WTC11 (cell line): ENCODE measurements at places on chromosomes 3 and 15.
A peak's percentile ranks its signal among the peaks of the same experiment; 100 is the strongest.

- DNase-seq = no peak
Observed at GRCh38 chr15:101357333-101357732, 62.3 kb upstream of the SNRPA1 start.

DNA sequence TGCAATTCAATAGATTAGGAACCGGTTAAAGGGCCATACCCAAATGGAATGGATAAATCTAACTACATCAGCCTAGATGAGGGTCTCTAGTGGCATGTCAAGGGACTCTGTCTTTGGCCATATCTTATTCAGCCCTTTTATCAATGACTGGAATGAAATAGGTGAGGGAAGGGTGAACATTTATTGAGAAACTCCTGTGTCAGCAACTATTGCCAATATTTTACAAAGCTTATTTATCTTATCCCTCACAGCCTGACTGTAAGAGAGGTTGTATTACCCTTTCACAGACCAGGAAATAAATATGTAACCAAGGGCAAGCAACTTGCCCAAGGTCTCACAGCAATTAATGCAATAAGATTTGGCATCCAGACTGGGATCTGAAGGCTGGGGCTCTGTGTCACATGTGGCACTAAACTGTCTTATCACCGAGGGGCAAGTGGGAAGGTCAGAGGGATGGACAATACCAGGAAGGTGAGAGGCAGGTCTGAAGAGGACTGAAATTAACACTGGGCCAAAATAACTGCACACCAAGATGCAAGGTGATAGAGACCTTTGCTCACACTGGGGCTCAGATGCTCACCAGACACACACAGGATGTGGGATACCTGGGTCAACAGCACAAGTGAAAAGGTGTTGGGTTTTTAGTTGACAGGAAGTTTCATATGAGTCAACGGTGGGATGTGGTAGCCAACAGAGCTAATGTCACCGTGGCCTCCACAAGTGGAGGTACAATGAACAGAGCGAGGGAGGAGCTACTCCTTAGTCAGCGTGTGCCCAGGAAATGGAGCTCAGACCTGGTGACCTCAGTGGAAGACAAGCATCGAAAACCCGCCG is 261.3 kb downstream of the RPLP1 start:
- no peak for DNase-seq

DNA sequence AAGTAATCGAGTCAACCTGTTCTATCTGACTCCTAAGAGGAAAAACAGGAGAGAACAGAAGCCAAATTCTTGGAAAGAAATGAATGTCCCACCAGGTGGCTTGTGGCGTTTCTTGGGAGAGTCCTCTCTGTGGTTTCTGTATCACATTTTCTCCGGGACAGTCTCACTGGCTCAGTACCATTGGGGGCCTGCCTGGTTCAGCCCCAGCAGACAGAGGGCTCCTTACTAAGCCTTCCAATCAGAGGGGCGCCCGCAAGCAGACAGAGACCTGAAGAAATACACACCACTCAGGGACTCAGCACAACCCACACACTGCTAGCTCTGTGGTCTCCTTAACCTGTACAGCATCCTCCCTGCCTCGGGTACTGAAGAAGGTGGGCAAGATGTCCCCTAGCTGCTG is 302.1 kb downstream of the TLE3 start:
- DNase-seq = no peak

- peak; percentile 54 for DNase-seq
Observed at GRCh38 chr3:59128685-59129084, 78.9 kb upstream of the CFAP20DC start.

GRCh38 chr3:50521572-50521971 is 18.1 kb upstream of the CACNA2D2 start:
- no peak for DNase-seq

- DNase-seq = no peak
Observed at GRCh38 chr3:17166369-17166768, 281.6 kb downstream of the PLCL2 start.

GRCh38 chr3:28012830-28013229 is 228.6 kb upstream of the CMC1 start:
- DNase-seq = no peak

- DNase-seq = no peak
Observed at GRCh38 chr3:172913911-172914655, 163.6 kb downstream of the ECT2 start.

DNA sequence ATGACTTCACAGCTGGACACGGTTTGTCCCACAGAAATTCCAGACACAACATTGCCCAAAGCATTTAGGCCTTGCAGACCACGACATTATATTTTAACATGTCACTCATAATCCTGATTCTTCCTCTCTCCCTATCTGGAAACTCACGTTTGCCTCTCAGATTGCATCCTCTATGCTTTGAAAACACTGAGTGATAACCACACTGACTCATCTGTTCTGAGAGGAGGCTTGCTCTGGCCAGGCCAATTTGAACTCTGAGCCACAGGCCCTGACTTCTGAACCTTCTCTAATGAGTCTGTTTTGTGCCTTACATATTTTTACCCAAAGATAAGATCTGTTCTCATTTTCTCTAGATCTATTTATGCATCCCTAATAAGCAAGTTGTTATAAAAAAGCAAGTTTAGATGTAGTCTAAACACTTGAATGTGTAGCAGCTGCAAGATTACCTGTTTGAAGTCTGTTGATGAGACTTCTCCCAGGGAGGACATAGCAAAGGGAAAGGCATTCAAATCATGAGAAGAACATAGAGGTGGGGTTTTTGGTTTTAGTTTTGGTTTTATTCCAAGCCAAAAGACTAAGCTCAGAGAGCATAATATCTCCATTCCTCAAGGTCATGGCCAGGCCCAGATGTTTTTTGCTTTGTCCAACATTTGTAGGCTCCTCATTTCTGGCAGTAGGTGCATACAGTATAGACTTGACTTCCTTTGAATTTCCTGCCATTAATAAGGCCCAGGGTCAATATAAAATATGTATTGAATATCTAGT is 234.4 kb upstream of the LRTM1 start:
- DNase-seq = no peak
